ENCODE measurements at places on chromosomes 11 and 22.

DNA sequence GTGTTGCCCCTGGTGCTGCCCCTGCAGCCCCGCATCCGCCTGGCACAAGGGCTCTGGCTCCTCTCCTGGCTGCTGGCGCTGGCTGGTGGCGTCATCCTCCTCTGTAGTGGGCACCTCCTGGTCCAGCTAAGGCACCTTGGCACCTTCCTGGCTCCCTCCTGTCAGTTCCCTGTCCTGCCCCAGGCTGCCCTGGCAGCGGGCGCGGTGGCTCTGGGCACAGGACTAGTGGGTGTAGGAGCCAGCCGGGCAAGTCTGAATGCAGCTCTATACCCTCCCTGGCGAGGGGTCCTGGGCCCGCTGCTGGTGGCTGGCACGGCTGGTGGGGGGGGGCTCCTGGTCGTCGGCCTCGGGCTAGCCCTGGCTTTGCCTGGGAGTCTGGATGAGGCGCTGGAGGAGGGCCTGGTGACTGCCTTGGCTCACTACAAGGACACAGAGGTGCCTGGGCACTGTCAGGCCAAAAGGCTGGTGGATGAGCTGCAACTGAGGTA is 278 bp downstream of the ROM1 start:
- no peak for DNase-seq

DNA sequence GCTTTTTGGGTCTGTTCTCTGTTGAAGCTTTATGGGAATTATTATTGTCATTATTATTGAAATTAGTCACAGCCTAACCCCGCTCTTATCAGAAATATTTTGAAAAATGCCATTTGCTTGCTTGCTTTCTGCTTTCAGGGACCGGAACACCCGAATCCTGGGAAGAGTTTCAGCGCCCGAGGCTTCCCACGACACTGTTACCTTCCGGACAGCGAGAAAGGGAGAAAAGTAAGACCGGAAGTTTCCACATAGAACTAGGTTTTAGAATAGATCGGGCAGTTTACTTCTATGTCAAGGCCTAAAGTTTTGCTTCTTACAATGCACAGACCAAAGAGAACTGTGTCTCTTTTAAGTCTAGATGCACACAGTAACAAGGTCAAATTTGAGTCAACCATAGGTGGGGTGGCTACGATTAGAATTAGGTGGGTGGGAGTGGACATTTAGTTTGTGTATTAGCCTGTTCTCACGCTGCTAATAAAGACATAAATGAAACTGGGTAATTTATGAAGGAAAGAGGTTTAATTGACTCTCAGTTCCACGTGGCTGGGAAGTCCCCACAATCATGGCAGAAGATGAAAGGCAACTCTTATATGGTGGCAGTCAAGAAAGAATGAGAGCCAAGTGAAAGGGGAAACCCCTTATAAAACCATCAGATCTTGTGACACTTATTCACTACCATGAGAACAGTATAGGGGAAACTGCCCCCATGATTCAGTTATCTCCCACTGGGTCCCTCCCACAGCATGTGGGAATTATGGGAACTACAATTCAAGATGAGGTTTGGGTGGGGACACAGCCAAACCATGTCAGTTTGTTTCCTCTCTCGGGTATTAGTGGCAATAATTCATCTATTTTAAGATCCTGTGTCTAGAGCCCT is 12.9 kb downstream of the MPEG1 start:
- peak; percentile 14 for DNase-seq

DNA sequence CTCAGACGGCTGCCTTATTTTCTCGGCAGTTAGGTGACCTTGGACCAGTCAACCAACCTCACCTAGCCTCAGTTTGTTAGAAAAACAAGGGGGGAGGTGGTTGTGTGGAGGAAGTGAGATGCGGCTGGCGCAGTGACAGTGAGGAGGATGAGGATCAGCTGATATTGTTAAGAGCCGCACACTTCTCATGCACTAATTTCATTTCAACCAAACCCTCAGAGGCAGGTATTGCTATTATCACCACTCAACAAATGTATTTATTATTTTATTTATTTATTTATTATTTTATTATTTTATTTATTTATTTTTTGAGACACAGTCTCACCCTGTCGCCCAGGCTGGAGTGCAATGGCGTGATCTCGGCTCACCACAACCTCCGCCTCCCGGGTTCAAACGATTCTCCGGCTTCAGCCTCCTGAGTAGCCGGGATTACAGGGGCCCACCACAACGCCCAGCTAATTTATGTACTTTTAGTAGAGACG is 2.1 kb downstream of the LGALS1 start:
- DNase-seq, result no peak

GRCh38 chr11:120959189-120959588 is 64.7 kb upstream of the TBCEL start:
- no peak for DNase-seq

DNA sequence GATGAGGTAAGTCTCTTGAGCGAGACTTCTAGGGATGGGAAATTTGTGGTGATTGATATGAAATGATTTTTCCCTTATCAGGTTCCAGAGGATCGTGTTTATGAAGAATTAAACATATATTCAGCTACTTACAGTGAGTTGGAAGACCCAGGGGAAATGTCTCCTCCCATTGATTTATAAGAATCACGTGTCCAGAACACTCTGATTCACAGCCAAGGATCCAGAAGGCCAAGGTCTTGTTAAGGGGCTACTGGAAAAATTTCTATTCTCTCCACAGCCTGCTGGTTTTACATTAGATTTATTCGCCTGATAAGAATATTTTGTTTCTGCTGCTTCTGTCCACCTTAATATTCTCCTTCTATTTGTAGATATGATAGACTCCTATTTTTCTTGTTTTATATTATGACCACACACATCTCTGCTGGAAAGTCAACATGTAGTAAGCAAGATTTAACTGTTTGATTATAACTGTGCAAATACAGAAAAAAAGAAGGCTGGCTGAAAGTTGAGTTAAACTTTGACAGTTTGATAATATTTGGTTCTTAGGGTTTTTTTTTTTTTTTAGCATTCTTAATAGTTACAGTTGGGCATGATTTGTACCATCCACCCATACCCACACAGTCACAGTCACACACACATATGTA is 7.1 kb downstream of the MS4A2 start:
- DNase-seq, result no peak

DNA sequence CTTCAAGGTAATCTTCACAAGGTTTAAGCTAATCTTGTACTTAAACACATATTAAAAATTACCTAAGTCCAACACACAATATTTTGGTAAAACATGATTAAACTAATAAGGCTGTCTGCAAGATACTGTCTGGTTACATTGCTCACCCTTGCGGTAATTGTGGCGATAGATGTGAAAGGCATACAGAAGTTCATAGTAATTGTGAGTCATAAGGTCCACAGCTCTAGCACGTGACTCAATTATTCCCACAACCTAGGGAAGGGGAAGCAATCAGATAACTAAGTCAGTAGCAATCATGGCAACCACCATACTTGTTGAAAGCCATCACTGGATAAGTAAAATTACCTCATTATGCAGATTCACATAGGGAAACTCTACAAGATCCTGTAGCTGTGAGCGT is 30.5 kb upstream of the FNBP4 start:
- no peak for DNase-seq

DNA sequence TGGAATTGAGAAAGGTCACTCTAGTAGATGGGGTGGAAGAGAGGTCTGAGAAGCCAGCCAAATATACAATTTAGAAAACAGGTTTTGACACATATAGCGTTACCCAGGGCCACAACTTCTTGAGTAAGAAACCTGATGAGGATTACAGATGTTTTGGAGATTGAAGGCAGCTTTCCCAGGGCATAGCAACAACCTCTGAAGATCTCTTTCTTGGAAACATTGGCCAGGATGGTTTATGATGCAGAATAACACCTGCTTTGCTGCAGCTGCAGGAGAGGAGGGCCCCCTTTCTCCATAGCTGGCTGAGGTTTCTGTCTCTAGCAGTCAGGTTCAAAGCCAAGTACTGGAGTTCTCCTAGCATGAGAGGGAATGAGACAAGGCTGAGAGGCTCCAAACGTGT is 75.1 kb upstream of the NUP50 start:
- no peak for DNase-seq

GRCh38 chr11:100674212-100674611 is 12.9 kb upstream of the ARHGAP42 start:
- no peak for DNase-seq

GRCh38 chr22:23520863-23521440 is 59.1 kb downstream of the IGLL1 start:
- DNase-seq, result no peak

GRCh38 chr11:63762654-63763495 is 5.7 kb downstream of the ZFTA start:
- no peak for DNase-seq

- DNase-seq, result no peak
These were observed 27.7 kb upstream of the SMCO4 start for GRCh38 chr11:93570759-93571413.

GRCh38 chr11:110878513-110878912 is 166.3 kb upstream of the ARHGAP20 start:
- no peak for DNase-seq
